ENCODE measurements at places on chromosomes 1 and 21.

DNA sequence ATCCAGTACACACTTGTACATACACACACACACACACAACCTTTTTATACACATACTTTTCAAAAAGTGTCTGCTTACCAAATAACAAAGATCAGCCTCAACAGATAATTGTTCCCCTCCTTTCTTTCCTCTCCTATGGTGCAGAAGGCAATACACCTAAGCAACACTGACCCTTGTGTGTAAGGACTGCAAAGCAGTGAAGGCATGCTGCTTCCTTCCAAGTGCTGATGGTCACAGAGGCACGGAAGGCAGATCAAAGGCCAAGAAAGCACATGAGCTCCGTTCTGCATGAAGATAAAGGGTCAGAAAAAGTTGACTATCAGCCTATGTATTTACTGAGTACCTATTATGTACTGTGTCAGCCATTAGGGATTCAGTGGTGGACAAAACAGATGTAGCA is 168.8 kb downstream of the TNR start:
- no peak for DNase-seq

- DNase-seq, result no peak
These were observed 70.2 kb downstream of the FOXD2 start for GRCh38 chr1:47507881-47508701.

DNA sequence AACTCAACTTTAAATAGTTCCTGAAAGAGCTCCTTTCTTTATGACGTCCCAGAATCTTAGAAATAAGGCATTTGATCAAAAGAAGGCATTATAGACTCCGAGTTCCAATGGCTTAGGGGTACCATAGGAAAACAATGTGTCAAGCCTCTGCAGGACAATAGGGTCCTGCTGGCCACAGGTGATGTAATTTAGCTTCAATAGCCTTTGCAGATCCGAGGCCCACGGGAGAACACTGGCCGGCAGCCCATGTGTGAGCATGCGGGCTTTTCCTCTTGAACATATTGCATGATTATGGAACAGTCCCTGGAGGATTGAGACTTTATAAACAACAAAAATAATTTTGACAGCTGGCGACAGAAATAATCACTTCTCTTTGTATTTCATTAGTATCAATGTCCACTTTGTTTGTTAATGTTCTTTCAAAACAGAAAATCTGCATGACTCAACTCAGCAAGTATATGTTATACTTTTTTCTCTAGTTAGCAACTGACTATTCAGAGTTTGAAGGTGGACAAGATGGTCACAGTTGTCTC is 49.0 kb upstream of the NR5A2 start:
- no peak for DNase-seq

DNA sequence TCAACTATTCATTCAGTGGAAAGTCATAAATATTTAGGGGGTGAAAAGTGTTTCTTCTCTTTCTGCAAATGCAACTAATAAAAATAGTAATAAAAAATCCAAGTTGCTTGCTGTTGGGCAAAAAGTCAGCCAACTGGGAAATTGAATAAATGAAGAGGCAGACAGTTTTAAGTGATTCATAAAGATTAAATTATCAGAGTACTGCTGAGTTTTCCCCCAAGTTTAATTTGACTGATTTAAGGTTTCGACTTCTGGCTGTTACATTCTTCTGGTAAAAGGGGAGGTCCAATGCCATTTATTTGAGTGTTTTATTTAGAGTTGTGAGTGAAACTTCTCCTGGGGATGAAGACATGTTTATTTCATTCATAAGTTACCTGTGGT is 125.5 kb downstream of the NTPCR start:
- no peak for DNase-seq

GRCh38 chr1:207646944-207647579 is 2.1 kb downstream of the CR1L start:
- DNase-seq, result no peak

GRCh38 chr1:193951984-193952383 is 765.6 kb upstream of the B3GALT2 start:
- DNase-seq, result no peak

GRCh38 chr1:67685558-67686266 is 711 bp downstream of the GADD45A start:
- DNase-seq, result peak; percentile 32

DNA sequence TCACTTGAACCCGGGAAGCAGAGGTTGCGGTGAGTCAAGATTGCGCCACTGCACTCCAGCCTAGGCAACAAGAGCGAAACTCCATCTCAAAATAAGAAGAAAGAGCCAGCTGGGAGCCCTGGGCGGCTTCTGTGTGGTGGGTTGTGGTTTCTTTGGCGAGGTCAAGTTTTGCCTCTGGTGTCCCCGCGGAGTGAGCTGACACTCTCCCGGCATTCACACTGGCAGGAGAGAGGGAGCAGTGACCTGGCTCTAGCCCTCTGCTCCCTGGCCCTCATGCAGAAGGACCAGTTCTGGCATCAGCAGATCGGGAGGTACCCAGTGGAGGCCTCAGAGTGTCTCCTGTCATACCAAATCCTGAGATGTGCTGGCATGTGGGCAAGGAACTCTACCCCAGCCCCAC is 81.0 kb upstream of the VAMP3 start:
- DNase-seq, result no peak

DNA sequence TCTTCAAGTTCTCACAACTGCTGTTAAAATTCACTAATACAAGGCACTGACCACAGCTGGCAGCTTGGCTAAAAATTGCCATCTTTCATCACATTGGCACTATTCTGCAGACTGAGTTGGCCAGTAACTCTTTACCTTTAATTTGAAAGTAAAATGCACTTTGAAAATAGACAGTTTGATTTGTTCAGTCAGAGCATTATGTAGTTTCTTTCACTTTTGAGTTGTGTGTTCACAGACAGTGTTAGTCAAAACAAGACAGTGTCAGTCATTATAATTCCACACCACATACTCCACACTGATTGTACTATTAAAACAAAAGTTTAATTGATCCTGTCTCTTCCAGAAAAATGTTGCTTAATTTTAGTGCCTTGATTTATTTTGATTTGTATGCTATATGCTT is 160.7 kb downstream of the SDCCAG8 start:
- DNase-seq, result no peak

DNA sequence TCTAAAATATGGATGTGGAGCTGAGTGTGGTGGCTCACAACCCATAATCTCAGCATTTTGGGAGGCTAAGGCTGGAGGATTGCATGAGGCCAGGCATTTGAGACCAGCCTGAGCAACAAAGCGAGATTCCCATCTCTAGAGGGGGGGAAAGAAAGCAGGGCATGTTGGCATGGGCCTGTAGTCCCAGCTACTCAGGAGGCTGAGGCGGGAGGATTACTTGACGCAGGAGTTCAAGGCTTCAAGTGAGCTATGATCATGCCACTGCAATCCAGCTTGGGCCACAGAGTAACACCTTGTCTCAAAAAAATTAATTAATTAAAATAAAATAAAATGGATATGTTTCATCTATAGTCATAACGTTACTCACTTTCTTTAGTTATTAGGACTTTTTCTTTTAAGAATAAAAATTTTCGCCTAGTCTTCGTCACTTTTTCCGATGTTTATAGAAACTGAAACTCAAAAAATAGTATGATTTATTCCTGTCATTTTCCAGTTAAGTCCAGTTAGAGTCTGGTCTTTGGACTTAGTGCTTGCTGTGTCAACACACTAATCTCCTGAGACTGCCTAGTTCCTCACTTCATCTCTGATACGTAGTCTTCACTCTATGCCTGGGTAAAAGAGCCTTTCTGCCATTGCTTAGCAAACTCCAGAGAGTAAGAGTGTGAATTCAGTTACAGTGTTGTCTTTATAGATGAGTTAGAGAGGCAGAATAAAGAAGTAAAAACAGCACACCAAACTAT is 28.0 kb downstream of the IARS2 start:
- DNase-seq, result no peak

GRCh38 chr21:41766883-41767605 is at the start of gene RIPK4:
Gene RIPK4, minus strand, starts transcription at chr21:41767052. Its CDS starts 11 bp downstream, at chr21:41767041.
- DNase-seq, result peak; percentile 4

- no peak for DNase-seq
These were observed 123.1 kb downstream of the PGBD5 start for GRCh38 chr1:230303069-230303468.

DNA sequence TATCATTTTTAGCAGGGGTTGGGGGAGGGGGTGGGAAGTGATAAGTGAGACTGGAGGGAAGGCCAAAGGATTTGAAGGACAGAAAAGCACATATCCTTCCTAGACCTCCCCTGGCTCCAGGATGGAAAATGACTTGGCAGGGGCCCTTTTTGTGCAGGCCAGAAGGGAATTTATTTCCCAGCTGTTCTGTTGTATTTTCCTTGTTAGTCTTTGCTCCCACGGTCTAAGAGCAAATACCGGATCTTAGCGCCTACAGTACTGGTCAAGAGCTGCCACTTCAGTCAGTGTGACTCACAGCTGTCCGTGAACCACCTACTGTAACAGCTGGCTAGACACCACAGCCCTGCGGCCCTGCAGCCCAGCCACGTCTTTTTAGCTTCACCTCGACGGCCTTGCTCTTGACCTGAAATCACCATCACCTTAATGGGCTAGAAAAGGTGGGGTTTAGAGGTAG is 51.0 kb upstream of the ERRFI1 start:
- DNase-seq, result no peak

GRCh38 chr21:44530221-44530902 is 9.6 kb downstream of the KRTAP10-1 start:
- DNase-seq, result no peak

DNA sequence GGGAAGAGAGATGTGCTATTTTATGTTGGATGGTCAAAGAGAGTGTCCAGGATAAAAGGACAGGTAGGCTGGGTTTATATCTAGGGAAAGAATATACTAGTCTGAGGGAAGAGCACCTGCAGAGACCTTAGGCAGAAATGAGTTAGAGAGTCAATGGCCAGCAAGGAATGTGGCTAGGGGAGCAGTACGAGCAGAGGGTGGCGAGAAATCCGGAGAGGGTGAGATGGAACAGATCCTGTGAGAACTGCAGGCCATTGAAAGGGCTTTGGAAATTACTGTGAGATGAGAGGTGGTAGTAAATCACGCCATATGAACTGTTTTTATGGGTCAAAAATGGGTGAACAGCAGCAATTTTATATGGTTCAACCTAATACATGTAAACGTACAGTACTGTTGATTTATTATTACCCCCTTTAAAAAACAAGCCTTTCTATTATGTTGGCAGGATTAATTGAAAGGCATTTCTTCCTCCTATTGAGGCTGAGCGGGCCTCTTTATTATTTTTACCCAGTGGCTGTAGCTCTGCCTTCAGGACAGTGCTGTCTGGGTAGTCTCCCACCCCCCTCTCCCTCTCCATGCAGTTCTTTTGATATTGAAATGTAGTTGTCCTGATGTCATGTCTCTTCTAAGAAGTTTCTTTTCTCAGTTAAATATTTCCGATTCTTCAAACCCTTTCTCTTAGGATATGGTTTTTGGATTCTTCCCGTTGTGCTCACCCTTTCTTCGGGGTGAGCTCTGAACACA is 75.2 kb upstream of the CD1D start:
- DNase-seq, result no peak

DNA sequence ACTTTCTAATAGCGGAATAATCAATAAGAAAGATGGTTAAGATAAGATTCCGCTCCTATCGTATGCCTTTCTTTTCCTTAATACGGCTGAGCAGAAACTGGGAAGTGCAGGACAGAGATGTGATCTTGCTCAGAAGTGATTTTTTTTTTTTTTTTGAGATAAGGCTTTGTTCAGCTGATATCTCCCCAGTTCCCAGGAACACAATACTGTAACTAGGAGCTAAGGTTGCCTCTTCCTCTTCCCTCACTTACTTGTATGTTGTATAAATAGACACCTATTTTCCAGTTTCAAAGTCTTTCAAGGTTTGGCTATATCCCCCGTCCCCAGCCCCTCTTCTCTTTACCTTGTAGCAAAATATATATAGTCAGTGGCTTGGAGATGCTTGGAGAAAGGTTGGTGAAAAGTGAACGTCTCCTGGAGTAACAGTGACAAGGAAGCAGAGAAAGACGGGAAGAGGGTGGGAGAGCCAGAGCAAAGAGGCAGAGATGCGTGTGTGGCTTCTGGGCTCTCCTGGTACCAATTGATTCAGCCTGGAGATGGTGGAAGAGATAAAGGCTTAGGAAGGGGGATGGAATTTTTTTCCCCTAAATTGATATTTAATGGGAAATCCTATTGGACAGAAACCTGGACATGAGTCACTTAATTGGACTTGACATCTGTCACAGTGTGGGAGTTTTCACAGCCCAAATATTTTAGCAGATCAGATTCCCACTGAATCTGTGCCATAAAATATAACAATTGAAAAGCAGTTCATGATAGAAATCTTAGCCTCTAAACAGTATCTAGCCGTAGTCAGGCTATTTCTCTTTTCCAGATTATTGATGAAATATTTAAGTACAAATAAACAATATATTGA is at the start of gene NHLH2:
Gene NHLH2, minus strand, starts transcription at position 522 of the 856 bp plus-strand sequence. CDS start 2,754 bp downstream, outside the sequence.
- no peak for DNase-seq

DNA sequence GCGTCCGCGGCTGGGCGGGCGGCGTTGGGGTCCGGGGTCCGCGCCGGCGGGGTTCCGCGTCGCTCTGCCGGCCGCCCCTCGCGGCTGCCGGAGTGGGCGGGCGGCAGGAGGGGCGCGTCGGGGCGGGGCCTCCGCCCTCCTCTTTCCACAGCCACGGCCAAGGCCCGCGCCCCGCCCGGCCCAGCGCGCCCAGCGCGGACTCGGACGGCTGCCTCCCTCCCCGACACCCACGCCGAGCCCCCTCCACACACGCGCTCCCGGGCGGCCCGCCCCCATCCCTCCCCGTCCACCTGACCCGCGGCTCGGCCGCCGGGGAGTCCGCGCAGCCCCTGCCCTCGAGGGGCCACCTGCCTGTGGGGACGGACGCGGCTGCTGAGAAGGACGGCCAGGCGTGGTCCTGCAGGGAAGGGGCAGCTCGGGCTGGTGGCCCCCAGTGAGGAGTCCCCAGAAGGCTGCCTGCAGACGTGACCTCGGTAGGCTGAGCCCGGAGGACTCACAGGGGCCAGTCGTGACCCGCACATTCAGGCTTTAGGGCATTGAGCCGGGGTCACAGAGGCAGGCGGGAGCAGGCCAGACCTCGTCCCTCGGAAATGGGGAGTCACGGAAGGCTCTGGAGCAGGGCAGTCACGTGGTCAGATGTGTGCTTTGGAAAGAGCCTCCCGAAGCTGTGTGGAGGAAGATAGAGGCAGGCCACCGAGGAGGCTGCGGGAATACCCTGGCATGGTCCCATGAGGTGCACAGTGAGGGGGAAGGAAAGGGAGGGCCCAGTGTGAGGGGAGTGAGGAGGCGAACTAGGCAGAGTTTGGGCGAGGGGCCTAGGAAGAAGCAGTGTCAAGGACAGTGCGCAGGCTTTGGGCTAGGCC is at the start of gene COL8A2:
Gene COL8A2, minus strand, starts transcription at position 94 of the 863 bp plus-strand sequence. CDS start 24,980 bp downstream, outside the sequence.
- no peak for DNase-seq

GRCh38 chr1:247467129-247467528 is 9.2 kb upstream of the OR2B11 start:
- DNase-seq, result no peak

GRCh38 chr1:36522021-36522420 is 39.3 kb upstream of the CSF3R start:
- DNase-seq, result no peak

GRCh38 chr1:3162322-3162882 is 93.4 kb downstream of the PRDM16 start:
- no peak for DNase-seq

All from activated CD4-positive, CD25-positive, alpha-beta regulatory T cell treated with anti-CD3 and anti-CD28 coated beads, Interleukin-2, amount 50 U/mL, for 16 hours (primary cell).